ENCODE measurements at places on chromosomes 4 and X. TPM values are rescaled to one million over a fixed set of nuclear protein-coding genes. Genes with fewer than 3 reads are reported as not detected.

DNA sequence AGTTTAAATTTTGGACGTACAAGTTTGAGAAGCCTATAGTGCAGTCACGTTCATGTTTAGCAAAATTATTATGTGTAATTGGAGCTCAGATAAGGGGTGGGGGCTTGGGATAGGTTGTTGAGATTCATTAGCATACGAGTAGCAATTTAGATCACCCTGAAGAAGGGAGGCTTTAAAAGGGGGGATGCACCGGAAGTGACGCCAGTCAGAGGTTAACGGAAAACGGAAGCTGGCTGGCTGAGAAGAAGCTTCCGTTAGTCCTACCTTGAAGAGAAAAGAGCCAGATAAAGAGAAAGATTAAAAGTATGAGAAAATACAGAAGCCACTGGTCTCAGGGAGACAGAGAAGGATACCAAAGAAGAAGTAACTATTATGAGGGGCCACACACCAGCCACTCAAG lies 1.1 kb upstream of the NXT2 start:
- H3K4me1 ChIP-seq: peaks cover 10% of the 10 kb centered on the region
- no peak overlapping the region for H3K27ac ChIP-seq
- no peak for DNase-seq
- peak overlapping the region; percentile 25 for H3K4me3 ChIP-seq
- H3K36me3 ChIP-seq: peaks cover 2% of the 10 kb centered on the region

Gene NAT8L
- total RNA-seq: 28.2 TPM

Gene KCTD8
- 6.6 TPM for total RNA-seq

Gene RTL9
- total RNA-seq: 0.47 TPM

DNA sequence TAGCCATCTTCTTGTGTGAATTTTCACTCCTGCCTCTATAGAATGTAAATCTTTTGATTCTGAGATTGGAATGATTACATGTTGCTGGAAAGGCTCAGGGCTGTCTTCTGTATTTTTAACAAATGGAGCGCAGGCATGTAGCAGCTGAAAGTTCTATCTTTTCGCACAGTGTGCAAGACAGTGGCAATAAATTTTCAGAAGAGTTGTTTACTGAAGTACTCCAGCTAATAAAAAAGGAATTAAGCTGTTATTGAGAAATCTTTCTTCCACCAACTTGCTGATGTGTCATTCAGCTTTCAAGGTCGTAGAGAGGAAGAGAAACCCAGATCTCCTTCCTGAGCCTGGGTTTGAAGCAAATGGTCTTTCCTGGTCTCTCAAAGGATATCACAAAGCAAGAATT lies 122.0 kb upstream of the PUDP start:
- H3K4me3 ChIP-seq: no peak overlapping the region
- no peak overlapping the region for H3K27ac ChIP-seq
- peaks cover 16% of the 10 kb centered on the region for H3K4me1 ChIP-seq
- H3K36me3 ChIP-seq: no peaks in the 10 kb centered on the region
- no peak for DNase-seq
- no peaks in the 10 kb centered on the region for H3K27me3 ChIP-seq

DNA sequence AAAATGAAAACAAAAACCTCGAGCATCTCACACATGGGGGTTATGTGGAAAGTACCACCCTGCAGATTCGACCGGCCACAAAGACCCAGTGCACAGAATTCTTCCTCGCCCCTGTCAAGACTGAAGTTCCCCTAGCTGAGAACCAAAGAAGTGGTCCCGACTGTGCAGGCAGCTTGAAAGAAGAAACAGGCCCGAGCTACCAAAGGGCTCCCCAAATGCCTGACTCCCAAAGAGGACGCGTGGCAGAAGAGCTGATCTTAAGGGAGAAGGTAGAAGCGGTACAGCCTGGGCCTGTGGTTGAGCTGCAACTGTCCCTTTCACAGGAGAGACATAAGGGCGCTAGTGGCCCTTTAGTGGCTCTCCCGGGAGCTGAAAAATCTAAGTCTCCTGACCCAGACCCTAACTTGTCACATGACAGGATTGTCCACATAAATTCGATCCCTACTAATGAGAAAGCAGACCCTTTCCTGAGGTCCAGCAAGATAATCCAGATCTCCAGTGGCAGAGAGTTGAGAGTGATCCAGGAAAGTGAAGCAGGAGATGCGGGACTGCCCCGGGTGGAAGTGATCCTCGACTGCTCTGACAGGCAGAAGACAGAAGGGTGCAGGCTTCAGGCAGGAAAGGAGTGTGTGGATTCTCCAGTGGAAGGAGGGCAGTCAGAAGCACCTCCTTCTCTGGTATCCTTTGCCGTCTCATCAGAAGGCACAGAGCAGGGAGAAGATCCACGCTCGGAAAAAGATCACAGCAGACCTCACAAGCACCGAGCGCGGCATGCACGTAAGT lies 108.8 kb upstream of the MYOZ2 start:
- peak overlapping the region; percentile 83 for H3K27ac ChIP-seq
- peaks cover 21% of the 10 kb centered on the region for H3K36me3 ChIP-seq
- H3K4me3 ChIP-seq: no peak overlapping the region
- peaks cover 26% of the 10 kb centered on the region for H3K4me1 ChIP-seq
- no peak for DNase-seq

GRCh38 chrX:143027275-143027674 lies 1.5 kb downstream of the SPANXN4 start:
- H3K27ac ChIP-seq: no peak overlapping the region
- H3K36me3 ChIP-seq: no peaks in the 10 kb centered on the region
- H3K4me1 ChIP-seq: no peaks in the 10 kb centered on the region
- H3K27me3 ChIP-seq: no peaks in the 10 kb centered on the region

DNA sequence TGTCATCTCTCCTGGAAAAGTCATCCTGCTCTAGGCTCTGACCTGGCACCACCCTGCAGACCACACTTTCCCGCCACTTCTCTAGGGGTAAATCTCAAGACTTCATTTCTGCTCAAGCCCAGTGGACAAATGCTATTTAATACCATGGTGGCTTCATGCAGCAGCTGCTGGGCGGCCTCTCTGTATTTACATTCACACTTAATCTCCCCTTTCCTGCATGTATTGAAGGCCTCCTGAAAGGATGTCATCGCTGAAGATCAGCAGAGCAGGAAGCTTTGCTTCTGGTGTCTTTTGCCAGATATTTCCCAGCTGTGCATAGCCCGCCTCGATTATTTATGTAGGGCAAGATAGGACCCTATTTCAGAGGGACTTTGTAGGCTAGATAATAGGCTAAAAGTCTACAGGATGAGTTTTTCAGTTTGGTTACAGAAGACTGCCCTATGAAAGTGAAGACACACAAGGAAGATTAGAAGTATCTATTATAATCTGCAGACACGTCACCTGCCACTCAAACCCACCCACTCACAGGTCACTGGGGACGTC lies 17.2 kb downstream of the PROM1 start:
- peaks cover 4% of the 10 kb centered on the region for H3K4me1 ChIP-seq
- no peak overlapping the region for H3K4me3 ChIP-seq
- DNase-seq: no peak
- H3K36me3 ChIP-seq: peaks cover 11% of the 10 kb centered on the region

- H3K36me3 ChIP-seq: peaks cover 14% of the 10 kb centered on the region
- H3K4me1 ChIP-seq: peaks cover 2% of the 10 kb centered on the region
- H3K27ac ChIP-seq: no peak overlapping the region
- H3K27me3 ChIP-seq: no peaks in the 10 kb centered on the region
- DNase-seq: no peak
Observed at GRCh38 chr4:83272900-83273299, 11.7 kb downstream of the COQ2 start.

- H3K4me1 ChIP-seq: no peaks in the 10 kb centered on the region
- H3K36me3 ChIP-seq: no peaks in the 10 kb centered on the region
- no peak overlapping the region for H3K4me3 ChIP-seq
- no peak for DNase-seq
Observed at GRCh38 chrX:118181030-118181429, 64.4 kb upstream of the KLHL13 start.

DNA sequence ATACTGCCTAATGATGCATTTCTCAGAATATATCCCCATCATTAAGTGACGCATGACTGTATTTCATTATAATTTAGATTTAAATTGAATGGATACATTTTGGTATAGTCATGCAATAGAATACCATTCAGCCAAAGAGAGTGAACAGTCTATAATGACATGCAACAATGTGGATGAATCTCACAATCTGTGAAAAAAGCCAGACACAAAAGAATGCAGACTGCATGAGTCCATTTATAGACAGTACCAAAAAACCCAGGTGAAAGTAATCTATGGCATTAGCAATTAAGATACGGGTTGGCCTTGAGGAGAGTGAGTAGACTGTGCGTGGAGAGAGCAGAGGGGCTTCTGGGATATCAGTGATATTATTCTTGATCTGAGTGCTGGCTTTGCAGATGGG lies 239.7 kb upstream of the PGRMC2 start:
- H3K36me3 ChIP-seq: no peaks in the 10 kb centered on the region
- H3K27me3 ChIP-seq: no peaks in the 10 kb centered on the region
- DNase-seq: no peak
- H3K4me3 ChIP-seq: no peak overlapping the region

DNA sequence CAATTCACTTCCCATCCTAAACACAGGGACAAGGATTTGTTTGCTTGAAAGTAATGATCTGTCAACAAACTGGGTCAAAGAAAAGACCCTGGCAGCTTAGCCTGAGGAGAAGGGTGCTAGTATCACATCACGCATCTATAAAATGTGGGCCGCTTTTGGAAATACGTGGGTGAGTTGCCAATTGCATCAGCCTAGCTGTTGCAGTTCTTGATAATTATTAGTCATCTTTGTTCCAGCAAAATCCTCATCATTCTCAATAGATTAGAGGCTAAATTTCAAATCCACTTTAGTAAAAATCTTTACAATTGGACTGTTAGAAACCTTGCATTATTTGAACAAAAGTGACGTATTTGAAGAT lies 33.6 kb upstream of the TAPT1 start:
- peaks cover 23% of the 10 kb centered on the region for H3K36me3 ChIP-seq
- no peak overlapping the region for H3K27ac ChIP-seq
- H3K27me3 ChIP-seq: no peaks in the 10 kb centered on the region
- no peak for DNase-seq

Gene BMP15
- total RNA-seq: not detected
